ENCODE measurements at places on chromosomes 3 and 15.
A peak's percentile ranks its signal among the peaks of the same experiment; 100 is the strongest.

DNA sequence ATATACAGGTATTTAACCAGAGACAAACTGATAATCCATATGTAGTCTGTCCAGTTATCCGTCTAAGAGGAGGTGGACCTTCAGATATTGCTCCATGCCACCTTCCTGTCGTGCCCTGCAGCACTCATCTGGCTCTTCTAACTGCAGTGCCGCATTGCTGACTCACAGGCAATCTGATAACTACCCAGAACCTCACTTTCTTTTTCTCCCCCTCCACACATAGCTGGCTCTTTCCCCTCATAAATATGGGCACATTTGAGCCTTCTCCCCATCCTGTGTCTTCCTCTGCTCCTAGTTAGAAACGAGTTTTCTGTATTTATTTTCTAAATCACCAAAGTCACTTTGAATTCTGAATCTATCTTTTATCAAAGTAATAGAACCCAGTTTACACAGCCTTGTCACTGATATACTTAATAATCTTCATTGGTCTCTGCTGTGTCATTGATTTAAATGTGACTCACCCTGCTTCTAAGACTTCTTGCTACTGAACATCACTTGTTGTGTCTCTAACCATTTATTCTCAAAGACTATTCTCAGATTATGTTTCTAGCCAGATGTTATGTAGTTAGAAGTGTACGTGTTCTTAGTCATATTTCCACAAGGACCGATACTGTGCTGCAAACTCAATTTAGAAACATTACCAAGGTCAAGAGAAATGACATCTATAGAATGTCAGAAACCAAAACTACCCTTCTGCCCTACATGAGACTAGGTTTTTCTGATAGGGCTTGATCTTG, 17.4 kb upstream of the KCNMB2 start:
- DNase-seq, result no peak

DNA sequence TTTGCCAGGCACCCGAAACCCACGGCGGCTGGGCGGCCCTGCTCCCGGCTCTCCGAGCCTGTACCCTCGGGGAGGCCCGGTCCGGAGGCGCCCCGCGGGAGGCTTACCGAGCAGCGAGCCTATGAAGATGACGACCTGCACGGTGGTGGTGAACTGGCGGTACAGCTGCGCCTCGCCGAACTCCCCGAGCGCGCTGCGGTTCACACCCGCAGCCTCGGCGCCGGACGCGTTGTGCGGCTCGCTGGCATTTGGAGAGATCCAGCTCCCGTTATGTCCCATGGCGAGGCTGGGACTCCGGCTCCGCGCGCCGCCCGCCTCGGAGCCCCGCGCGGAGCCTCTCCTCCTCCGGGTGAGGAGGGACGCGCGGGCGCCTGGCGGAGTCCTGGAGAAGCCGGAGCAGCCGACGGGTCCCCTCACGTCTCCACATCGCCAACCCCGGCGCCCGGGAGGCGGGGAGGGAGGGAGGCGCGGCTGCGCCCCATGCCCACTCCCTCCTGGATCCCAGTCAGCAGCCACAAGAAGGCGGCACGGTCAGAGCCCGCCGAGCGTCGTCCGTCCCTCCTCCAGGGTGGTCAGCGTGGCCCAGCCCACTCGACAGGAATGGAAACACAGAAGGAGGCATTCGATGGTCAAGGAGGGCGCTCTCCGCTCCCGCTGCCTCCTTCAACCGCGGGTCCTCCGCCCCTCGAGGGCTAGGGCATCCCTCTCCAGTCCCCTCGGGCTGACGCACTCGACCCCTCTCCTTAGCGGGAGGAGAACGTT, at the start of gene GPR176:
TSS of gene GPR176 (minus strand) at position 519 of the 762 bp plus-strand sequence. CDS start at position 279, 240 bp downstream.
- no peak for DNase-seq

GRCh38 chr3:155648013-155648591, 96.8 kb downstream of the PLCH1 start:
- no peak for DNase-seq

- no peak for DNase-seq
Measured at GRCh38 chr3:132009241-132009640, 25.6 kb downstream of the CPNE4 start.

- DNase-seq, result peak; percentile 71
Measured at GRCh38 chr3:15310491-15311370, 21.7 kb downstream of the SH3BP5 start.

DNA sequence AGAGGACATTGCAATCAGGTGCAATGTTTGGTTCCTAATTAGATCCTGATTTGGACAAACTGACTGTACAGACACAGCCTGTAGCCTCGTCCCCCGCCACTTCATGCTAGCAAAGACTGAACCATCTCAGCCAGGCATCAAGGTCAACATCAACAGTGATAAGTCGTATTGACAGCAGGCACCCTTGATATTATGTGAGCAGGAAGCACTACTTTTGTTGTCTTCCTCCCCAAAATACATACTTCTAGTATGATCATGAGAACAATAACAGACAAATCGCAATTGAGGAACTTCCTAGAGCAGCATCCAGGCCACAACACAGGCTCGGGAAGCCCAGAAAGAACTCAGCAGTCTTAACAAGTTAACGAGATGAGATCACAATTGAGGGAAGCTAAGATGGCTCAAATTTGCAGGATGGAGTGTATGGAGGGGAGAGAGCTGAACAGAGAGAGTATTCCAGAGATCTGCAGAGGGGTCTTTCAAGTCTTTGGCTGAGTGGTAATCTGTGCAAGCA, 20.4 kb downstream of the TGM5 start:
- no peak for DNase-seq

DNA sequence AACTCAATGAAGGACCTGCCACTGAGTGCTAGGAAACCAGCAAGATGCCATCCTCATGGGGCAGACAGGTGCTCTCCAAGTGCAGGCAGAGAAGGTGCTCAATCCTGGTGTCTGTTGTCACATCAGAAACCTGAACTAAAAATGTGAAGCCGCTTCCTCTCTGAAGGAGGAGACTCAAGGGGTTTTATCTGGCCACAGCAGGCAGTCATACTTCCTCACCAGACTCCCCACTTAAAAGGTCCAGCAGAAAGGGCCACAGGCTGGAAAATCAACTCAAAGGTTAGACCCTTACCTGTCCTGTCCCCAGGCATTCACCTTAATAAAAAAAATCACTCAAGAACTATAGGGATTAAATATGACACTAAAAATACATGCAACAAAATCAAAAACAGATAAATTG, 4.8 kb downstream of the CCDC12 start:
- DNase-seq, result no peak

GRCh38 chr15:50685976-50686468, 575 bp downstream of the TRPM7 start:
- no peak for DNase-seq

DNA sequence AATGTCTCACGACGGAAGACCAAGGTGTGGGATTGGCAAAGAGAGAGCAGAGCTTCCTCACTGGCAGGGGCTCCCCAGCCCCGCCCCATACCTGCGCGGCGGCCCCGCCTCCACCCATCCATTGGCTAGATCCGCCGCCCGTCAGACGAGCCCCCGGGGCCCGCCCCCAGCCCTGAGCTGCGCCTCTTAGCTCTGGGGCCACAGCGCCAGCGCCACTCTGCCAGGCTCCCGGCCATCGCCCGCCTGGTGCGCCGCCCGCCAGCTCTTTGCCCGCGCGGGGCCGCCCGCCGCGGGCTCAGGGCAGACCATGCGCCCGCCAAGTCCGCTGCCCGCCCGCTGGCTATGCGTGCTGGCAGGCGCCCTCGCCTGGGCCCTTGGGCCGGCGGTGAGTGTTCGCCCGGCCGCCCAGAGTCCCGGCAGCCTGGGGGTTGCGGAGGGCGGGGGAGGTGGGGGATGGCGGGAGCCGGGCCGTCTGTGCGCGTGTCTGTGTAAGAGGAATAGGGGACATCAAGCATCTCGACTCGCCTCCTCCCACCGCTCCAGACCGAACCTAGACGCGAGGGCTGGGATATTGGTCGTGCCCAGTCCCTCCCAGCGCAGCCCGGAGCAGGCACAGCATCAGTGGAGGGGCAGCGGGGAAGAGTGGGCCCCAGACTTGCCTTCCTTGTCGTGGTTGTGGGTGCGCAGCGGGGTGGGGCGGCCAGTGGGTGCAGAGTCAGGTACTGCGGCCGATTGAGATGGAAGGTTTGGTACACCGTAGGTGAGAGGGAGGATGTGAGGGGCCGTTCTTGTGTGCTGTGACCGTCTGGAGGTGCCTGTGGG, at the start of gene VIPR1:
TSS of gene VIPR1 (plus strand) at position 215 of the 822 bp plus-strand sequence. CDS start at position 308, 93 bp downstream.
- peak; percentile 91 for DNase-seq

GRCh38 chr3:192133271-192133670, 594.1 kb downstream of the FGF12 start:
- no peak for DNase-seq

GRCh38 chr3:122689587-122689986, 8.9 kb downstream of the PARP14 start:
- DNase-seq, result peak; percentile 58

- DNase-seq, result peak; percentile 28
Measured at GRCh38 chr3:187678726-187679268, 8.6 kb upstream of the SST start.

DNA sequence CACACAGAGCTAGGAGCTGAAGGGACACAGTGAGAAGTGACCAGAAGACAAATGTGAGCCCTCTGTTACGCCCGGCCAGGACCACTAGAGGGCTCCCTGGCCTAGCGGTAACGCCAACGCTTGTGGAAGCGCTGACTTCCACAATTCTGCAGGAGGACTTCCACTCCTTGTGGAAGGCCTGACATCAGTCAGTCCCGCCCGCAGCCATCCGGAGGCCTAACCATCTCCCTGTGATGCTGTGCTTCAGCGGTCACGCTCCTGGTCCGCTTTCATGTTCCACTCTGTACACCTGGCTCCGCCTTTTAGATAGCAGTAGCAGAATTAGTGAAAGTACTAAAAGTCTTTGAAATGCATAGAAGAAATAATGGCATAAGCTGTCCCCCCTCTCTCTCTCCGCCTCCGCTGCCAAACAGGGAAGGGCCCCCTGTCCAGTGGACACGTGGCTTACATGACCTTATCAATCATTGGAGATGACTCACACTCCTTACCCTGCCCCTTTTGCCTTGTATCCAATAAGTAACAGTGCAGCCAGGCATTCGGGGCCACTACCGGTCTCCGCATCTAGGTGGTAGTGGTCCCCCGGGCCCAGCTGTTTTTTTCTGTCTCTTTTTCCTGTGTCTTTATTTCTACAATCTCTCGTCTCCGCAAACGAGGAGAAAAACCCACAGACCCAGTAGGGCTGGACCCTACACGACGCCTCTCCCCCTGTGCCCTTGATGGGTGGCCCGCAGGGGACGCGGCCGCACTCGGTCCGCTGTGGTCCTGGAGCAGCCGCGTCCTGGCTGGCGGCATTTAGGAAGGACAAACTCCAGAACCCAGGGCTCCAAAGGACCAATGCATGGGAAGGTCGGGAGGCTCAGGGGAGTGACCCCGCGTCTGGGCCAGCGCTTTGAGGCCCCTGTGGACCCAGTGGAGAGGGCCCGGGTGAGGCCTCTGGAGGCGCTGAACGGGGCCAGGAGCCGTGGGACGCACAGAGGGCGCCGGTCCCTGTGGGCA, 27.0 kb upstream of the RPL32 start:
- peak; percentile 80 for DNase-seq

DNA sequence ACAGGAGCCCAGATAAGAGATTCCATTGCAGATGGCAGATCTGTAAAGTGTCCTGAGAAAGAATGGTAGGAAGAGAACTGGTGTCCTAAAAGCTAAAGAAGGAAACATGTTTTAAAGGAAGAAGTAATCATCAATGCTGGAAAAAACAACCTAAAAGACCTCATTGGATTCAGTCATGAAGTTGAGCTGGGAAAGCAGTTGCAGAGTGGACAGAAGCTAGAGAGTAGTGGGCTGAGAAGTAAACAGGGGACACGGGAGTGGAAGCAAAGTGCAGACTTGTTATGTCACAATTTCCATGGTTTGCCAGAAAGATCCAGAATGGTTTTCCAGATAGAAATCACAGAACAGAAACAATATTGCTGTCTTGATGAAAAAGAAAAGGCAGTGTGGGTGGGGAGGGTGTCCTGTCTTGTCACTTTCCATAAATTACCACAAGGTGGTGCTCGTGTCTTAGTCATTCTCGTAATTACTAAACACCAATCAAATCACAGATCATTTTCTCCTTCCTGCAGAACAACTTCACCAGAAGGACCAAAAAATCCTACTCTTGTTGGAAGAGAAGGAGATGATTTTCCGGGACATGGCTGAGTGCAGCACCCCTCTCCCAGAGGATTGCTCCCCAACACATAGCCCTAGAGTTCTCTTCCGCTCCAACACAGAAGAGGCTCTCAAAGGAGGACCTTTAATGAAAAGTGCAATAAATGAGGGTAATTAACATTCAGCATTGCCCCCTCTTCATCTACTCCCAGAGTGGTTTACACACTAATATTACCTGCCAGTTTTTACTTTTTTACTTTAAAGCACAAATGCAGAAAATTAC, 64.5 kb downstream of the KLHL25 start:
- peak; percentile 48 for DNase-seq

DNA sequence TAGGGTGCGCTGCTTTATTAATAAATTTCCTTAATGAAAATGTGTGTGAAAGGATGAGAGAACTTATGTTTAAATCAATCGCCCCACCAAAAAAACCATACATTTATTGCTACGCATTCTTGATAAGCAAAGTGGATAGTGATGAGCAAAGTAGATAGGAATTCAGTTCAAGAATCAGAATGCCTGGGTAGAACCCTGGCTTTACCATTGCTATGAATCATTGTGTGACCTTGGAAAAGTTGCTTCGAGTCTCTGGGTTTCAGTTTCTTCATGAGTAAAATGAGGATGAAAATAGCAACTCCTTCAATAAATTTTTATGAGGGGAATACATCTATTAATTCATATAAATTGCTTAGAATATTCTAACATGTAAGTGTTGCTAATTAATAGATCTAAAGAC, 2.6 kb upstream of the ALCAM start:
- DNase-seq, result no peak

DNA sequence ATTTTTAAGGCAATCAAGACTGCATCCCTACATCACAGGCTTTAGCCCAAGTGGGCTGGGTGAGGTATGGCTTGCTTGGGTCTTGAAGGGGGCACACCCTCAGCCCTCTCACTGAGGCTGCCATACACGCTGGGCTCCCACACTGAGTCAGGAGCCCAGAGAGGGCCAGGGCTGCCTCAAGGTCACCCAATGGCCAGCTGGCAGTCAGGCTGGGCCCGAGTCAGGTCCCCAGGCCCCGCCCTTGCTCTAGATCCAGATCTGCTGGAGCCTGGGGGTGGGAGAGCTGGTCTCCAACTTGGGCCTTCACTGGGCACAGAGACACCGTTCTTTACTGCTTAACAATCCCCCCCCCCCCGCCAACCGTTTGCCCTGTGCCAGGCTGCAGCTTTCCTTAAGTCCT, 88.1 kb downstream of the IQSEC1 start:
- DNase-seq, result no peak

DNA sequence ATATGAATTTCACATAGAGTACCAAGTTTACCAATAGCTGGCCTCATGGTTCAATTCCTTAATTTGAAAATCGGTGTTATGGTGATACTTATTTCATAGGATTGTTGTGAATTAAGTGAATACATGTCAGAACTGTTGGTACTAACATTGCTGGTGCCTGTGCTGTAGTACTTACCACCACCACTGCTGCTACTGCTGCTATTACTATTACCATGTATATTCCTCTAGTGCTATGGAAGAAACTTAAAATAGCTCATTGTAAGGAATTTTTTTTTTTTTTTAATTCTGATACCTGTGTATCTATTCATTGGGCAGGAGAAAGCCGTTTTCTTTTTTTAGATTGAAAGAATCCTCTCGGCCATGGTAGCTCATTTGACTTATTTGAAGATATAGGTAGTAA, 3.6 kb downstream of the FYTTD1 start:
- DNase-seq, result no peak

GRCh38 chr3:111165411-111165810, 93.8 kb downstream of the NECTIN3 start:
- no peak for DNase-seq

Data from large intestine (tissue), 12 donors.